ENCODE measurements at places on chromosomes 12 and 14.

GRCh38 chr14:93549595-93549994 is 118.9 kb downstream of the UNC79 start:
- DNase-seq: no peak

DNA sequence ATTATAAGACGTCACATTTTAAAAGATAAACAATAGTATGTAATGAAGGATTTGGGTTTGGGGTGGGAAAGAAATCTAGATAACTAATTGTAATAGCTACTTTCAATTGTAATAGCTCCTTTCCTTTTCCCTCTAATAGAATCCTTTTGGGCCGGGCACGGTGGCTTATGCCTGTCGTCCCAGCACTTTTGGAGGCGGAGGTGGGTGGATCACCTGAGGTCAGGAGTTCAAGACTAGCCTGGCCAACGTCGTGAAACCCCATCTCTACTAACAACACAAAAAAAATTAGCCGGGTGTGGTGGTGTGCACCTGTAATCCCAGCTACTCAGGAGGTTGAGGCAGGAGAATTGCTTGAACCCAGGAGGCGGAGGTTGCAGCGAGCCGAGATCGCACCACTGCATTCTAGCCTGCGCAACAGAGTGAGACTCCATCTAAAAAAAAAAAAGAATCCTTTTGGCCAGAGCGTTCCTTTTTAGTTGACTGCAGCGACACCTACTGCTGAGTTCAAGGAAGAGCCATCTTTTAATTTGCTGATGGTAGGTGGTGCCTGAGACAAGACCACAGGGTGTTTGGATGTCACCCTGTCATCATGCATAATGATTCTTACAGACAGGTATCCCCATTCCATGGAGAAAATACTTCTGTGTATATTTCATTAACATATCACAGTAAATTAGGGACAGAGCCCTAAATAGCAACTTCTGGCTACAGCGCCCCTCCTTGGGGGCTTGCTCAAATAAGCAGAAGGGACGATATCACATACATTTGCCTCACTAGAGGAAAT is 79.5 kb downstream of the ARMH4 start:
- DNase-seq: no peak

DNA sequence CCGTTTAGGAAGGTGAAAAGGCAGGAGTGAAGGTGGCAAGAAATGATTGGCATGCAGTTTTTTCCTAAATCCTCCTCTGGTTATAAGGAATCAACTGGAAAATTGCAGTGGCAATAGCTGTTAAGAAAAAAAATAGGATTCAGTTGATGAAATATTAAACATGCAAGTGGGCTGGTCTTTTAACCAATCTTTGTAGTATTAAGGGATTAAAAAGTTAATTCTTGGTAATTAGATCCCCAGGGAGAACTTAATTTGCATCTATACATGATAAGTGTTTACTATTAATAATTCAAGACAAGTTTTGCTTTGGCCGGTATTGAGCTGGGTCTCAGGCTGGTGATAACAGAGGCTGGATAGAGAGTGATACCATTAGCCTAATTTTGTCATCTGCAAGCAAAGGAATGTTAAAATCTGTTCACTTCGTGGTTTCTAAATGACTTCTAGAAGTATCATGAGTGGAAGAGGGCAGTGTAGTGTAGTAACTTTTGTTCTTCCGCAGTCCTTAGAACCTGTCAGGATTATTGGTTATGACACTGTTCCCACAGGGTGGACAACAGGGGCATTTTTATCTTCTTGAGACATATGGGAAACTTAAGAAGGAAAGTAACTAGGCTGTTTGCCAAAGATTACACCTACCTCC is 118.5 kb downstream of the PRKCH start:
- no peak for DNase-seq

DNA sequence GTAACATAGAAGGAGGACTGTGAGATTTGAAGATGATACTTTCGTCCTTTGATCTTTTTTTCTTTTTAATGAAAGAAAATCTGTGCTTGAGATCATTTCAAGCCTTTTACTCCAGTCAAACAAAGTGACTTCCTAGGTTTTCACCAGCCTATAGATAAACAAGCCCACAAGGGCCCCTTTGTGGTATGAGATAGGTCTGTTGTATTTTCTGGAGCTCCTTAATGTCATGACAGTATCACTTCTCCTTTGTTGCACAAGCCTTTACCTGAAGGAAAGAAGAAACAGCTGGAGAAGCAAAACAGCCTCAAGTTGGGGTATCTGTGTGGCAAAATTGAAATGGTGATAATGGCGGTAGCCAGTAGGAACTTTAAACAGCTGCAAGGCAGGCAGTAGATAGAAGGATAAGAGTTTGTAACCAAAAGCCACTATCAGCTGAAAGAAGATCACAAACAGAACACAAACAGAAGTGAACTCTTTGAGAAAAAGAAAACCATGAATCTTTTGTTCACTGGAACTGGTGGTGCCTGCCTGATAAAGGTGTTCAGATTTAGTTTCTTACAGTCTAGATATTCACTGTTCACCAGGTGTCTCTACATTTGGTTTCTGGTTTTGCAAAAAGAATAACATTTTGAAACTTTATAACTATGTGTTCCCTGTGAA is 96.8 kb downstream of the LGR5 start:
- no peak for DNase-seq

DNA sequence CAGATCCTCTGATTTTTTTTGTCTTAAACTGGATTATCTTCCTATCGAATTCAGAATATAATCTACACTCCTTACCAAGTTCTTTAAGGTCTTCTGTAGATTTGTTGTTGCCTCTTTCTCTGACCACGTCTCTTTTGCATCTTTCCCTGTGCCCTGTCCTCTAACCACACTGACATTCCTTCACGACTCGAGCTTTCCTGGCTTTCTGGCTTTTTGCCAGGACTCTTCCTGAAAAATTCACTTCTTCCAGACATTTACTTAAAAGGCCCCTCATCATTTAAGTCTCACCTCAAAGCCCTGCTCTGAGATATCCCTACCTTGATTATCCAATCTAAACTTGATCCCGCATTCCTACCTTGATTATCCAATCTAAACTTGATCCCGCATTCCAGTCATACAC is 422.3 kb upstream of the DCN start:
- no peak for DNase-seq

Measured in cortex of kidney (tissue), 1 donor.